ENCODE measurements at places on chromosomes 6 and 20.

DNA sequence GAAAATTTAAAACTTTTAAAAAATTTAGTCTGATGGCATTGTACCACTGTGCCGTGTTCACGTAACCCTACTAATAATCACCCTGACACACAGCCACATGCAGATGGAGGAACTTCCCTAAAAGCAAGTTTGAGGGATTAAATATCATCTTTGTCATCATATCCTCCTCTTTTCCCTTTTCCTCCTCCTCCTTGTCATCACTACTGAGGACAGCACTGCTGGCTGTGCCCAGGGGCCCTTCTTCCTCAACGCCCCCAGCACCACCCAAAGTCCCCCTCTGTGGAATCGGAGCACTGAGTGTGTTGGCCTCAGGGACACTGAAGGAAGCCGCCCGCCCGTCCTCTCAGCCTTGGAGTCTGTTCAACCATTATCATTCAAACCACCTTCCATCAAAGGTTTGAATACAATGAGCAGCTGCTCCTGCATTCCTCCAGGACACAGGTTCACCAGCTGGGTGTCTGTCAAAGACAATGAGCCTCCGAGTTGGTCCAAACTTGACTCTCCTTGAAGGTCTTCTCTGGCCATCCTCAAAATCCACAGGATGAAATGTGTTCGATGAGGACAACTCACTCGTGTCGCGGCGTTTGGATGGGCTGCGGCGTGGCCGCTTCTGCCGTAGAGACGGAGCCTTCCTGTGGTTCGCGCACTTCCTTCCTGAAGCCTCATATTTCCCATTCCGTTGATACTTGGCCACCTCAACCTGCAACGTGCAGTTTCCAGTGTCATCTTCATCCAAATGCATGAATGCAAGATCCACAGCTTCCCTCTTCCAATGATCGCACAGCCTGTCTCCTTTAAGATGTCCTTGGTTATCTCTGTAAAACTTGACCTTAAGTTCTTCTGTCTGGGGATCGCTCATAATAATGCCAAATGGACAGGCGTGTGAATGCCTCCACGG, 23.3 kb downstream of the NQO2 start:
- DNase-seq: no peak

GRCh38 chr6:36735110-36736071, 37.8 kb downstream of the RAB44 start:
- DNase-seq: no peak

DNA sequence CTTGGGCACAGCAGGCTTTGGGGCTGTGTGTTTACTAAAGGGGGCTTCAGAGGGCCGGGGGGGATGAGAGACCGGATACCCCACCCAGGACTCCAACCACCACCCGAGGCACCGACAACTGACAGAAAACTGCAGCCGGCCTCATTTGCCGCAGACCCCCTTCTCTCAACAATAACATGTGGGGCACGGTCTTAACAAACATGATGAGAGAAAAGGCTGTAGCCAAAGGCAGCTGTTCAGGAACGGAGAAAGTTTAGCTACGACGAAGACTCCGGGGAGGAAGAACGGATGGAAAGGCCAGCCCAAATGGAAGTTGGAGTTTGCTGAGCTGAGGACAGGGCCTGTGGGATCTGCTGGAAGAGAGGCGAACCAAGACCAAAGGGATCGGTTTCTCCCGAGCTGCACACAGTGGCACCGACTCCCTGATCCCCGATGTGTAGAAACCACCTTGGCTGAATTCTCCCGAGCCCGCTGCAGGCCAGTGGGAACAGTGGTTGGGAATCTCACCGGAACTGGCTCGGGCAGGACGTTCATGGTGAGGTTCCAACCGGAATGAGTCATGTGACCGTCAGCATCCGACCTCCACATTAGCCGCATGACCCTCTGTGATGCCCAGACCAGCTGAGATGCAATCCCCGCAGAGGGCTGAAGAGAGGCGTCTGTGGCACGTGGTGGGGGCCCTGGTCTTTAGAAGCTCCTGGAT, 359.3 kb downstream of the TAF4 start:
- no peak for DNase-seq

GRCh38 chr20:3400260-3401155, 7.0 kb downstream of the DNAAF9 start:
- no peak for DNase-seq

GRCh38 chr6:138293428-138294395, 75.4 kb upstream of the PBOV1 start:
- no peak for DNase-seq

DNA sequence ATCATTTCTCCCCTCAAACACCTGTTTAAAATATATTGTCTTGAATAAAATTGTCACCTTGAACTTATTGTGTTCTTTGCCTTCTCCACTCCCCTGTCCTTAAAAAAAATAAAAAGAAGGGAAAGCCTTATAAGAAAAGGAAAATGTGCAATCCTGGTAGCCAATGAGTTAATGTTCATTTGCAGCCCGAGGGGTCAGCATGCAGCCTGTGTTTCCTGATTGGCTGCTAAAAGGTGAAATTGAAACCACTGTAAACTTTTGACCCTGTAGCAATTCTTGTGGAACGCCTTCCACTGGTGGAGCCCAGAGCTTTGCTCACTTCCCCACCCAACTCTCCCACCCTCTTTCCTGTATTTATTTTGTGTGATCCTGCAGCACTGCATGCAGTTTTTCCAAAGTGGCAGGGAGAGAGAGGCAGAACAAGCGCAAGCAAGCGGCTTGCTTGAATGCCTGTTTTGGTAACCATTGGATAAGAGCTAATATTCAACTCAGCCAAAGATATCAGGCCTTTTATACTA, 74.9 kb downstream of the NCOA3 start:
- no peak for DNase-seq

GRCh38 chr6:67467341-67467740, 1167.7 kb upstream of the ADGRB3 start:
- no peak for DNase-seq

DNA sequence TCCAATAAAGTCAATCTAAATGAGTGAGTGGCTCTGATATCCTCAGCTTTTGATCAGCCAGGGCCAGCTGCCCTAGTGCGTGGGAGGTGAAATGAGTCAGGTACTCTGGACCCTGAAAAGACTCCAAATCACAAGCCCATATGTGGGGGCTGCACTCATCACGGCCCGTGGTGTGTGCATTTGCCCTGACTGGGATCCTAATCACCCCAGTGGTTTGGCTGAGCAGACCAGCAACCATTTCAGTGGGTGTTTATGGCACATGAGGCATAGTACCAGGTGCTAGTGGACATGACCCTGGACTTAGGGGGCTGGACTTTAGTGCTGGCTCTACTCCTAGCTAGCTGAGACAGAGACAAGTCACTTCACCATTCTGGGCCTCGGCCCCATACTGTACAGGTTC, 39.4 kb downstream of the SCML4 start:
- DNase-seq: peak; percentile 17

DNA sequence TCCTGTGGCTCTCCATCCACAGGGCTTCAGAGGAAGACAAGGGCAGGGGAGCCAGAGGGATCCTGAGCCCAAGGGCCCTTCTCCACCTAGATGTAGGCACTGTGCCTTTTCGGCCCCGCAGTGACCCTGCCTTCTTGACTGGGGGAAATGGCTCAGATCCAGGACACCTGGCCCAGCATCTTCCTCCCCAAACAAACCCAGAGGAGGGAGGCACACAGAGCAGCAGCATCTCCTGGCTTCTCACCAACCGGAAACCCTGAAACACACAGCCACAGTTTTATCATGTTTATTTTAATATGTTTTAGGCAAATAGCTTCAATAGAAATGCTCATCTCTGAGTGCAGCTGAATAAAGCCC, 84.5 kb upstream of the LRFN2 start:
- DNase-seq: no peak

- no peak for DNase-seq
These were observed 33.9 kb downstream of the ITPR3 start for GRCh38 chr6:33654831-33655554.

- no peak for DNase-seq
These were observed at the start of gene NRSN2 for GRCh38 chr20:346640-347316. NRSN2 (plus strand) TSS chr20:347111; CDS start chr20:349644, 2,533 bp downstream.

DNA sequence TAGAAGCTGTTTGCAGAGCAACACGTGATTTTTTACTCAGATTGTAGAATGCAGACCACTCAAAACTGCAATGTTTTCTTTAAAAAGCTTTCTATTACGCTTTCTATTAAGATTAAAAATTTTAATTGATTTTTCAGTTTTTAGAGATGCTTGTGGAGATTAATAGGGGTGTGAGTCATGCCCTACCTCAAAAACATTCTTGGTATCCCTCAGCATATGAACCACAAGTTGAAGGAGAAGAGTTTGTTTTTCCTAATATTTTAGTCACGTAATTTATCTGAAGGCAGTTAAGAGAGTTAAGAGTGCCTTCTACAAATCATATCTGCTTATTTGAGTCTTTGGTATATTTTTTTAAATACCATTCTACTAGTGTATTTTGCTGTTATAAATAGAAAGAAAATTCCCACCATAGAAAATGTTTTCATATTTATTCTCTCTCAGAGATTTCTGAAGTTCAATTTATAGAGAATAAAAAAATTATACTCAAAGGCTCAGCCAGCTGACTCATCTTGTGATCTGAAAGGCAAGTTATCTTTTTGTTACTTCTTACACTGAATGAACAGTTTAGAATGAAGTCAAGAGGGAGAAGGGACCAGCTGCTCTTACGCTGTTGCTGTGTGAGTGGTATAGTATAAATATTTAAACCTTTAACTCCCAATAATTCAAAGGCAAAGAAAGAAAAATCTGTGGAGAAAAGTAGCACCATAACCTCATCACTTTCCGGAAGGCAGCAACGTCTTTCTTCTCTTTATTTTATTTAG, 7.6 kb downstream of the RIPOR2 start:
- no peak for DNase-seq

DNA sequence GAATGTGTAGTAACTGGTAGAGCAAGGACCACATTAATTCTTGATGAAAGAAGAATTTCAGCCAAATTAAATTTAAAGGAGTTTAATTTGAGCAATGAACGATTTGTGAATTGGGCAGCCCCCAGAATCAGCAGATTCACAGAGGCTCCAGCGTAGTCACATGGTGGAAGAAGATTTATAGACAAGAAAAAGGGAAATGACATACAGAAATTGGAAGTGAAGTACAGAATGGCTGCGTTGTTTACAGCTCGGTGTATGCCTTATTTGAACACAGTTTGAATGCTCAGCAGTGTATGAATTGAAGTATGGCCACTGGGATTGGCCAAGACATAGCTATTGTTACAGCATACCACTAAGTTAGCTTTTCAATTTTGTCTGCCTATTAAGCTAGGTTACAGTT, 173.6 kb upstream of the ARG1 start:
- no peak for DNase-seq

DNA sequence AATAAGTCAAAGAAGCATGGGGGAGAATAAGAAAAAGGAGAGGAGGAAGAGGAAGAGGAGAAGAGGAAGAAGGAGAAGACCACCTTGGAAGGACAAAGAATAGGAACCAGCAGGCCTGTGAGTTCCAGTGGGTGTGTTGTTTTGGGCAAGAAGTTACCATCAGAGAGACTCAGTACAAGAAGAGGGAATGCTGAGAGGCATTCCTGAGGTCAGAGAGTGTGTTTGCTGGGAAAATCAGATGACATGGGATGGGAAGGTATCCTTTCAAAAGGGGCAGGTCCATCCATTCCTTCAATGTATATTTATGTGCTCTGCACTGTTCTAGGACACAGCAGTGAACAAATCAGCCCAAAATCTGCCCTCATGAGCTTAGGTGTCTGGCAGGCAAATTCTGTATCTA, 40.5 kb upstream of the PRIM2 start:
- no peak for DNase-seq

DNA sequence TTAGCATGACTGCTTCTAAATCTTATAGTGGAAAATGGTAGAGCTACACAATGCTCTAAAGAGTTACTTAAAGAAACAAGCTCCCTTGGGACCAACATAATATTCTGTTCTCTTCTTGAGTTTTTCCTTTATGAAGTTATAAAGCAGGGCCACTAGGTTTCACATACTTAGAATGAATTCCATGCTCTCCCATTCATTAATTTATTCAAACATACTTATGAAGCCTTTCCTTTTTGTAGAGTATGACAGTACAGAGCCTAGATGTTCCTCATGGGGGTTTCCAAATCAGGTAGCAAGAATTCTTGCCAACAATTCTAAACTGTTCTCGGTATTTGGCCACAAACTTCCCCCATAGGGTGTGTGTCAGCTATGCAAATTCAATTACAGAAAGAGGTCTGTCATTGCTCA, 20.6 kb upstream of the FABP7 start:
- no peak for DNase-seq

DNA sequence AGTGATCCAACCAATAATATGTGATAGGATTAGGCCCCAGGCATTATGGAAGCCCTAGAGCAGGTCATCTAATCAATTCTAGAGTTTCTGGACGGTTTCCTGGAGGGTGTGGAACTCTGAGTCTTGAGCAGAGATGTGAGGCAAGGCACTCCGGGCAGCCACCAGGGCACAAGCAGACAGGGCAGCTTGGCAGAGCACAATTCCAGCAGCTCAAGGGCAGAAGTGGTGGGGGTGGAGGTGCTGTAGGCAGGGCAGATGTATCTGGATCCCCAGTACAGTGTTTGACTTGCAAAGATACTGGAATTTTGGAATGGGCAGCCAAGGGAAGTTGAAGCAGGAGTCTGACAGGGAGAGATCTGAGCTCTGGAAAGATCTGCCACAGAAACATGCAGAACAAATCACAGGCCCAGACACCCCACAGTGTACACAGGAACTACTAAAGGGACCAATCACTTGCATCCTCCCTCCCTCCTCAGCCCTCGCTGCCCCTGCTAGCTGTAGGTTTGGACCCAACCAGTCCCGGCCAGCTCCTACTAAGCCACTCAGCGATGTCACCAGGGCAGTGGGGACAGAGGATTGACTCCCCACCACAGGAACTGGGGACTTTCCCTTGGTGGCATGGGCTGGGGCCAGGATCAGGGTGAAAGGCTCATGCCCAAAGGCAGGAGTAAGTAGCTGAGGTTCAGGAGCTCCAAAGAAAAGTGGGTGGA, 47.0 kb downstream of the TFEB start:
- no peak for DNase-seq

DNA sequence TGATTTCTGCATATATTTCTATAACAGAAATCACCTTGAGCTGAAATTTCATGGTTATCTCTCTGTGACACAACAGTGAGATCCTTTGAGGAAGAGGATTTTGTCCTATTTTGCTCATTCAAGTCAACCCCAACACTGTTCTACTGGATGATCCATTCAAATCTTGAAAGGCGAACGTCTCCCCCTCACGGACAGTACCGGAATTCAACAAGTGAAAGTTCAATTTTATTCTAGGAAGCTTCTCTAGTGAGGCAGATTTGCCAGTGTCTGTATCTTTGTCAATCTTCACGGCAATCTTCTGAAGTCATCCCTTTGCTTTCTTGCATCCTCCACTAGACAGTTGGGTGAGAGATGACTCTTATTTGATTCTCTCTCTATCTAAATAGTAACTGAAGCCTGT, 91.7 kb upstream of the PDE7B start:
- no peak for DNase-seq

- no peak for DNase-seq
These were observed 68.5 kb downstream of the PDSS2 start for GRCh38 chr6:107390685-107391435.

DNA sequence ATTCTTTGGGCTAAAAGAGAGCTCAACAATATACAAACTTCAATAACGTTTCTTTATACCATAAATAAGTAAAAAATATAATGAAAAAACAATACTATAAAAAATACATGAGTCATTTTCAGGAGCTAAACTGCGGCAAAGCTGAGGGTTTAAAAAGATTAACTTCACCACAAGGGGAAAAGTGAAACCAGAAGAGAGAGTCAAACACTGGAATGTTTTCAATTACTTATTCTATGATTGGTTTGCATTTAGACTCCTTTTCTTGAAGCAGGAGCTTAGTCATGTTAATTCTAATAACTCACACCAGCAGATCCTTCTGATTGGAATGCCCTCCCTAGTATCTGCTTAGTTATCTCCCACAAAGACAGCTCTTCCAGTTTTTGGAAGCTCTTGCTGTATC, 627.3 kb downstream of the UTRN start:
- DNase-seq: no peak
